ENCODE measurements at places on chromosomes 7 and 10. TPM values are rescaled to one million over a fixed set of nuclear protein-coding genes. Genes with fewer than 3 reads are reported as not detected.

- no peak for DNase-seq
Measured at GRCh38 chr7:78863281-78863680, 590.2 kb downstream of the MAGI2 start.

GRCh38 chr10:46282842-46283574 is 3.8 kb upstream of the ANTXRL start:
- DNase-seq = peak; percentile 47

The EBLN1 gene
- polyA plus RNA-seq = not detected

GRCh38 chr7:145031162-145031561 is 195.3 kb upstream of the TPK1 start:
- no peak for DNase-seq

The FAM25C gene
- polyA plus RNA-seq = not detected

The NPC1L1 gene
- polyA plus RNA-seq = 0.03 TPM

The BICC1 gene
- 57.7 TPM for polyA plus RNA-seq

GRCh38 chr10:69497611-69498390 is 46.5 kb downstream of the TSPAN15 start:
- DNase-seq = no peak

The AUTS2 gene
- 2.8 TPM for polyA plus RNA-seq

The SH2D4B gene
- polyA plus RNA-seq = 0.03 TPM

The LBX1 gene
- not detected for polyA plus RNA-seq

DNA sequence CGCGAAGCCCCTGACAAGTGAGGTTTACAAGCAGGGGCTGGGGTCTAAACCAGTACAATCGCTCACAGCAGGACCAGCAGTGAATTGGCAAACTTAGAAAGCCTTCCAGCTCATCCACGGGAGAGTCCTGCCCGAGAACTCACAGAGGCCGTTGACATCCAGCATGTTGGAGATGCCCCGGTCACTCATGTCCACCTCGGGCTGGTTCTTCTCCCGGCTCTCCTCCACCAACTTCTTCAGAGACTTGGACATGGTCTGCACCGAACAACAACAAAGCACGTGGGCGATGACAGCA is 447 bp downstream of the RSU1 start:
- DNase-seq = no peak

GRCh38 chr10:71720288-71720687 is 710 bp upstream of the C10orf105 start:
- no peak for DNase-seq

DNA sequence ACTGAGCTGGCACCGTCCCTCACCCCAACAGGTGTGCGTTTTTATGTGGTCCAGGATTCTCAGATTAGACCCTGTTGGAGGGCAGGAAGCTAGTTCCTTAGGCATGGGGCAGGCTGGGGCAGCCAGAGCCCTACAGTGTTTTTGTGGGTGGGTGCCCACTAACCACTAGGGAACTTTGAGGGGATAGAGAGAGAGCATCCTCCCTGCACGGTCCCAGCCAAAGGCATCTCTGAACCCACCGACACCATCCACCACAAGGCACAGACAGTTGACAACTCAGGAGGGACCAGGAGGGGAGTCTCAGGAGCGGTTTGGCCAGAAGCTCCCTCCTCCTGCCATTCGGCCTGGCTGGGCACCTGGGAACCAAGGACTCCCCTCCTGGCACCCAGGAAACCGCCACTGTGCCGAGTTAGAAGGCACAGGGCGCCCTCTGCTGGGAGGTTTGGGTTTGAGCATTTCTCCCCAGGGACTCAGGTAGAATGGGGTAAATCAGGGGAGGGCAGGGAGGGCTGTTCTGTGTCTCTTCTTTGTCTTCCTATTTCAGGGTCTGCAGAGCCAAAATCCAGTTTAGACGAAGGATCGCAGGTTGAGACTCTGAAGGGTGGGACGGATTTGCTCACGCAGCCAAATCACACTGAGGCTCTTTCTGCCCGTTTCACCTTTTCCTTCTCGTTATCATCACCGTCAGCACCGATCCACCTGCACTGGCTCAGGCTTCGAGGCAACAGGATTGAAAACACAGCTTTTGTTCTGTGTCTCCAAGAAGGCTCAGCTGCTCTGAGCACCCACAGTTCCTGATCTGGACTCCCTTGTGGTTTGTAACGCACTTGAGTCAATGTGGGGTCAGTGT is 84.8 kb upstream of the COL13A1 start:
- peak; percentile 58 for DNase-seq

The FBXL13 gene
- polyA plus RNA-seq = 0.49 TPM

All from A549 (cell line).